ENCODE measurements at places on chromosomes 7 and 10.

DNA sequence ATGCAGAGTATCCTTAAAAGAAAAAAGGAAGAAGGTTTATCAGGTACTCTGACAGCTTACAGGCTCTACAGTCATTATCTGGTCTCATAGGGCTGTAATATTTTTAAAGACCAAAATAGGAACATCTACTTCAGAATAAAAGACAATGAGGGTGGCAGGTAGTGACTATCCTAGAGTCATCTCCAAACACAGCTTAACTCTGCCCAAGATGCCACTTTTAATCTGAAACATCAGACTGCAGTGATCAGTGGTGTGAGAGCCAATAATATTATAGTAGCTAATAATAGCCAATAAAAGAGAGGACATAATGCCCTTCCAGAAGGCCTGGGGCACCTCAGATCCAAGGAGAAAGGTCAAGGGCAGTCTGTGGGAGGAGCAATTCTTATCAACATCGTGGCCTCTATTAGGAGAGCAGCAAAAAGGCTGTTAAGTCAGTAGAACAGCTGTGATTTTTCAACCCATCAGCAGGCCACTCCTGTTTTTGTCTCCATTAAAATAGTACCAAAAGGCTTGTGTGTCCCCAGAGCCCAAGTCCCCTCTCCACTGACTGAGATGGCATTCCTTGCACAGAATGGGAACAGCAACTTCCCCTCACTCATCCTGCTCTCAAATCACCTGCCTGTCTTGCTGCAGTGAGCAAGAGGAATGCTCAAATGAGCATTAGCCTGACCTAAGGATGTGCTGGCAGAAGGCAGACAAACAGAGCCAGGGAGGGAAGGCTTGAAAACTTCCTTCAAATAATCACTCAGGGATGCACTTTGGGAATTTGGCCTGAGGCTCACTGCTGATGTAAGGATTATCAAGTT lies 20.7 kb upstream of the SPOCK2 start:
- DNase-seq: peak; percentile 71

DNA sequence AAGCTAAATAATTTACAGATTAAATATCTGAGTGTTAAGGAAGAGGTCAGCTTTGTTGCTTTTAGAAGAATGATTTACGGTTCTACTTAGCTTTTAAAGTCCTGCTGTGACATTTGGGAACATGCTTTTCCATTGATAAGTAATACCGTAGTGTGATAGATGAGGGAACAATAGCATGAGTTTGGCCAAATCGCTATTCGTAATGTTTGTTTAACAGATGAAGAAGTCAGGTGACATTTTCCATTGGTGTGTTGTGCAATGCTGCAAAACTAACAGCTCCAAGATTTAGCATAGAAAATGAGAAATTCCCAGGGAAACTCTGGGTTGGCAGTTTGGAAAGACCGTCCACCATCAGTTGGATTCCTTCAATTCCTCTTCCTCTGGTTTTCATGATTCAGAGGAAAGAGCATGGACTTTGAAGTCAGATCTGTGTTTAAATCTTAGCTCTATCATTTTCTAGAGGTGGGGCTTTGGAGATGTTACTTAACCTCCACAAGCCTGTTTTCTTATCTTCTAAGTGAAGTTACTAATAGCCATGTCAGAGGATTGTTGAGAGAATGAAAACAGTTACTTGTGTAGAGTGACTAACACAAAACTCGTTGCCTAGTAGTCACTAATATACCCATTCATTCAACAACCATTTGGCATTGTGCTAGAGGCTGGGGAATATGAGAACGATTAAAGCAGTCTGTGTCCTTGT lies 140.4 kb upstream of the BMPER start:
- peak; percentile 47 for DNase-seq

GRCh38 chr10:71006506-71006905 lies 118.1 kb upstream of the PCBD1 start:
- DNase-seq: no peak

DNA sequence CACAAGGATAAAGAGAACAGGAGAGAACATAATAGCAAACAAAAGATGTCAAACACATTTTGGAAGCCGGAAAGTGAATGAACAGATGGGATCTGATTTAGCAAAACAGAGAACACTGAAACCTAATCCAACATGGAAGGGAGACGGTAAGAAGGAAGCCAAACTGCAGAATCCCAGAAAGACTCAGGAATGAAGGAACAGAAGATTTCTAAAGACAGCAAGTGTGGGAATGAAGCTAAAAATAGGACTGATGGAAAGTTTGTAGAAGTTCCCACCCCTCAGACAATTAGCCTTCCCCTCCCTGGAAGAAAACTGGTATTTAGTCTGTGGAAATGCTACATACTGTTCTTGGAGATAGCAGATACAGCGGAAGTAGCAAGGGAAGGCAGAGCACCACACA lies 40.8 kb downstream of the SLC16A12 start:
- no peak for DNase-seq

DNA sequence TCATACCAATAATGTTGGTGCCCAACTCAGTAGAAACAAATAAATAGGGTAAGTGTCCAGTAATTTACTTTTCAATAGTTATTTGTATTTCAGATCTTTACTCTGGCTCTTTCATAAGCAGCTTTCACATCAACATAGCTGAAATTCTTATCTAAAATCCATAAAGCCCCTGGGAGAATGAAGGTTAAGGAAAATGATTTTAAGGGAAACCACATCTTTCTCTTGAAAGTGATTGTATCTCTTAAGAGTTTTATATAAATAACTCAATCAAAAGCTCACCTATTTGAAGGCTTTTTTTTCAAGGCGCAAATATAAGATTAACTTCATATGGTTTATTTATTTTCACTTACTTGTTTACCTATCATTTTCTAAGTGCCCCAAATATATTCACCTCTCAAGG lies 324.4 kb downstream of the HGF start:
- no peak for DNase-seq

DNA sequence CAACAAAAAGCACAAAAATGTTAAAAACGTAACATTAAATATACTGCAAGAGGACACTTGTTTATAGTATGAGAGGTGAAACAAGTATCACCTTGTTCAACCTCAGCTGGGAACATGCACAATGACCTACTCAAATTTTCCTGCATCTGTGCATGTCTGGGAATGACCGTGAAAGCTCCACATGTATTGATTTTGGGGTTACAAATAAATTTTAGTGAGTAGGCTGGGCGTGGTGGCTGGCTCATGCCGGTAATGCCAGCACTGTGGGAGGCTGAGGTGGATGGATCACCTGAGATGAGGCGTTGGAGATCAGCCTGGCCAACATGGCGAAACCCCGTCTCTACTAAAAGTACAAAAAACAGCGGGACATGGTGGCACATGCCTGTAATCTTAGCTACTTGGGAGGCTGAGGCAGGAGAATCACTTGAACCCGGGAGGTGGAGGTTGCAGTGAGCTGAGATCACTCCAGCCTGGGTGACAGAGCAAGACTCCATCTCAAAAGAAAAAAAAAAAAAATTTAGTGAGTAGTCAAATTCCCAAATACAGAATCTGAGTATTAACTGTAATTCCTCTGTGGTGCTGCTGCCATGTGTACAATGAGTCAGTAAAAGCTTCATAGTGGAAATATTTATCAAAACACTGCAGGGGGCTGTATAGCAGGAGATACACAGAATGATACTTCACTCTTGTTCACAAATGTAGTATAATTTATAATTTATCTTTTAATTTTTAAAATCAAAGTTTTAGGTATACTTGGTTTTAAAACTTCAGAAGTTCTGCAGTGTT lies 41.1 kb downstream of the SUGCT start:
- DNase-seq: peak; percentile 25

- DNase-seq: peak; percentile 90
These were observed 49.6 kb downstream of the TES start for GRCh38 chr7:116259871-116260440.

DNA sequence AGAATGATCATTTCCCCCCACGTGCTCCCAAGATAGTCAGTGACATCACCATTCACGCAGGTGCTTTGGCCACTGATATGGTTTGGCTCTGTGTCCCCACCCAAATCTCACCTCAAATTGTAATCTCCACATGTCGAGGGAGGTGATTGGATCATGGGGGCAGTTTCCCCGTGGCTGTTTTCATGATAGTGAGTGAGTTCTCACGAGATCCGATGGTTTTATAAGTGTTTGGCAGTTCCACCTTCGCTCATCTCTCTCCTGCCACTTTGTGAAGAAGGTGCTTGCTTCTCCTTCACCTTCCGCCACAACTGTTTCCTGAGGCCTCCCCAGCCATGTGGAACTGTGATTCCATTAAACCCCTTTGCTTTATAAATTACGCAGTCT lies 205.4 kb upstream of the SH2B2 start:
- DNase-seq: no peak

GRCh38 chr7:47568547-47568946 lies 13.4 kb downstream of the TNS3 start:
- no peak for DNase-seq

DNA sequence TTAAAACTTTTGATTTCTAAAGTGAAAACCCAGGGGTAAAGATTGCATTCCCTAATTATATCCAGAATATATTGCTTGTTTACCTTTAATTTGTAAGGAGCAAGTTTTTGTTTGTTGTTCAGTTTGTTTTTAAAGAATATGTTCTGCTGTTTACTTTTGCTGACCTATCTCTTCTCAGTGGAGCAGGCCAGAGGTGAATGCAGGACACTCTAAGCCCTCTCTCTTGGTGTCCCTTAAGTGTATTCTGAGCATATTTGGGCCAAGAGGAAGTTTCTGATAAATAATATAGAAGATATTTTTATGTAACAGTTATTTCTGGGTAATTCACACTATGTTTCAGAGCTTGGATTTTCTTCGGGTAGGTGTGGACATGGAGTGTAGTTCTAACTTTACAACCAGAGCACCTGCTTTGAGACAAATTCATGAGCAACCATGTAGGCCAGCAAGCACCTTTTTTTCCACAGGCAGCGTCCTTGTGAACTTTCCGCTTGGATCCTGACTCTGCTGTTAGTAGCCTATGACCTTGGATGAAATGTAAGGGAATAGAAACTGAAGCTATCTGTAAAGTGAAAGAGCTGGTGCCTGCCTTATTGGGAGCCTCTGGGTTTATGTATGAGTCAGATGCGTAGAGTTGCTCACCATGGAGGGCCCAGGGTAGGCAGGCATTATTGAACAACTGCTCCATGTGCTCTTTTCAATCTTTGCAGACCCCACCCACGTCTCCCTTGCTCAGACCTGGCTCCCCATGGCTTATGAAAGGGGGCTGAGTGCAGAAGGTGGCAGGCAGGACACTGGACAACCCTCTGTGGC lies 16.1 kb downstream of the OGDH start:
- no peak for DNase-seq

- DNase-seq: no peak
These were observed 333.8 kb downstream of the CXCL12 start for GRCh38 chr10:44051091-44051490.

- DNase-seq: no peak
These were observed 144.1 kb downstream of the DLG5 start for GRCh38 chr10:77782328-77783061.

Data from RCC 7860 (cell line).